ENCODE measurements at places on chromosomes 6 and 20. TPM values are rescaled to one million over a fixed set of nuclear protein-coding genes. Genes with fewer than 3 reads are reported as not detected.

GRCh38 chr6:30441171-30441570 lies 48.1 kb upstream of the HLA-E start:
- DNase-seq = no peak
- H3K27me3 ChIP-seq = no peaks in the 10 kb centered on the region
- no peaks in the 10 kb centered on the region for H3K4me1 ChIP-seq
- no peak overlapping the region for H3K4me3 ChIP-seq
- no peak overlapping the region for H3K27ac ChIP-seq
- no peaks in the 10 kb centered on the region for H3K36me3 ChIP-seq

GRCh38 chr6:168255283-168255881 lies 64.2 kb downstream of the DACT2 start:
- no peaks in the 10 kb centered on the region for H3K36me3 ChIP-seq
- H3K27ac ChIP-seq = no peak overlapping the region
- H3K4me3 ChIP-seq = no peak overlapping the region
- H3K27me3 ChIP-seq = no peaks in the 10 kb centered on the region

DNA sequence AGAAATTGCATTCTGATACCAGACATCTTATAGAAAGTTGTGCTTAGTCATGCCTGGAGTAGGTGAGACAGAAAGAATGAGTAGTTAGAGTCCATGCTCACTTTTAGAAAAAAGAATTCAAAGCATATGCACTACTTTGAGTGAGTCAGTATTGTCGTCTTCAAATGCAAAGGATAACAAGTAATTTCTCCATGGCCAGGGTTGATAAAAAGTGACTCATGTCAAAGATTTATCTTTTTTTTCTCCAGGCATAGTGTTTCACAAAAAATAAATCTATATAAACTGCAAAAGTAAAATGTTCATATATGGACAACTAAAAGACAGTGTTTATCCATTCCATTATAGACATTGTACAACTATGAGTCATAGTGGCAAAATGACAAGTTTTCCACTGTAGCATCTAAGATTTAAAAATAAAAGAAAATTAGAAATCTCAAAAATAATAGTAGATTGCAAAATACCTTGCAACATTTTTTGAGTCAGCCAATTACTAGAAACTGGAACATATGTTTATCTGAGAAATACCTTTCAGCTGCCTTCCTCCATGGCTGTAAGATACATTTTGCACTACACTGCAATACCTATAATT lies 329.6 kb downstream of the GRIK2 start:
- no peak overlapping the region for H3K4me3 ChIP-seq
- H3K4me1 ChIP-seq = no peaks in the 10 kb centered on the region
- no peak for DNase-seq
- no peaks in the 10 kb centered on the region for H3K27me3 ChIP-seq
- H3K27ac ChIP-seq = no peak overlapping the region
- no peaks in the 10 kb centered on the region for H3K36me3 ChIP-seq

DNA sequence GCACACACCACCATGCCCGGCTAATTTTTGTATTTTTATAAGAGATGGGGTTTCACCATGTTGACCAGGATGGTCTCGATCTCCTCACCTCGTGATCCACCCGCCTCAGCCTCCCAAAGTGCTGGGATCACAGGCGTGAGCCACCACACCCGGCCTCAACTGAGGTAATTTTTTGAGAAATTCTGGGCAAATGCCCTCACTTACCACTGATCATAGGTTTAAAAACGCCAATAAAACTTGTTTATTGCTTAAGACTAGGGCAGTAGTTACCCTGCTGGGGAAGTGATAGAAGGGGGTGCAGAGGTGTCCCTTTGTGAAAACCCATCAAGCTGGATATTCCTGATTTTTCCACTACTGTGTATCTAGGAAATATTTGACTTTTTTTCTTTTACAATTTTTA lies 196.3 kb downstream of the BCAS1 start:
- H3K4me3 ChIP-seq = no peak overlapping the region
- no peak for DNase-seq
- H3K27ac ChIP-seq = no peak overlapping the region
- peaks cover 4% of the 10 kb centered on the region for H3K4me1 ChIP-seq
- H3K27me3 ChIP-seq = no peaks in the 10 kb centered on the region

GRCh38 chr6:154438882-154439415 lies 71.5 kb downstream of the CNKSR3 start:
- no peak overlapping the region for H3K27ac ChIP-seq
- H3K36me3 ChIP-seq = no peaks in the 10 kb centered on the region
- no peak overlapping the region for H3K4me3 ChIP-seq
- H3K4me1 ChIP-seq = no peaks in the 10 kb centered on the region
- no peak for DNase-seq

- H3K36me3 ChIP-seq = no peaks in the 10 kb centered on the region
- no peaks in the 10 kb centered on the region for H3K27me3 ChIP-seq
- no peak overlapping the region for H3K4me3 ChIP-seq
- no peak overlapping the region for H3K27ac ChIP-seq
- H3K4me1 ChIP-seq = no peaks in the 10 kb centered on the region
- DNase-seq = no peak
These were observed 121.2 kb downstream of the DST start for GRCh38 chr6:56521454-56521853.

DNA sequence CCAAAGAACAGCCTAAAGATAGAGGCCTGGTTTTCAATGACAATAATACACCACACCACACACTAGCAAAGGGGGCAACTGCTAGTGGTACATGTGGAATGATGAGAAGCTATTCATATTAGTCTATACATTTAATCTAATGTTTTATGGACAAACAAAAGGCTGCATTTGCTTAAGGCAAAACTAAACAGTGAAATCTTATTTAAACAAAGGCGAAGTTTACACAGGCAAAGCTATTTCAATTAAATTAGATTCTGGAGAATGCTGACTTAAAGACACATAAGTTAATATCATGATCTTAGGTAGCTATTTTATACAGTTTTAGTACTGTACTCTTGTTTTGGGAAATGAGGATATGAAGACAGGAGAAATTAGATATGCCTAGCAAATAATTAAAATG lies 53.9 kb upstream of the SIM1 start:
- H3K36me3 ChIP-seq = no peaks in the 10 kb centered on the region
- H3K4me3 ChIP-seq = no peak overlapping the region
- no peak for DNase-seq

DNA sequence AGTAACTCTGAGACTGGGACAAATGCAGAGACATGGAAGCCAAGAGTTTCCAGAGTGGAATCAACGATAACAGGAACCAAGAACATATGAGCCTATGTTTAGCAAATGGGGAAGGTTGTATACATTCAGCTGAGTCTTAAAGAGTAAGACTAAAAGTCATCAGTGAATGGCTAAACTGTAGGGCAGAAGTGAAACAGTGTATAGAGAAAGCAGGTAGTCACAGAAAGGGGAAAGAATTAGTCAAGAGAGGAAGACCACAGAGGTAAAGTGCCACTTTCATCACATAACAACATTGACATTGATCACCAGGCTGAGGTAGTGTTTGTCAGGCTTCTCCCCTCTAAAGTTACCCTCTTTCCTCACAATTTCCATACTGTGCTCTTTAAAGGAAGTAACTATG lies 306.5 kb upstream of the SPTLC3 start:
- H3K27me3 ChIP-seq = no peaks in the 10 kb centered on the region
- no peak for DNase-seq
- H3K27ac ChIP-seq = no peak overlapping the region

DNA sequence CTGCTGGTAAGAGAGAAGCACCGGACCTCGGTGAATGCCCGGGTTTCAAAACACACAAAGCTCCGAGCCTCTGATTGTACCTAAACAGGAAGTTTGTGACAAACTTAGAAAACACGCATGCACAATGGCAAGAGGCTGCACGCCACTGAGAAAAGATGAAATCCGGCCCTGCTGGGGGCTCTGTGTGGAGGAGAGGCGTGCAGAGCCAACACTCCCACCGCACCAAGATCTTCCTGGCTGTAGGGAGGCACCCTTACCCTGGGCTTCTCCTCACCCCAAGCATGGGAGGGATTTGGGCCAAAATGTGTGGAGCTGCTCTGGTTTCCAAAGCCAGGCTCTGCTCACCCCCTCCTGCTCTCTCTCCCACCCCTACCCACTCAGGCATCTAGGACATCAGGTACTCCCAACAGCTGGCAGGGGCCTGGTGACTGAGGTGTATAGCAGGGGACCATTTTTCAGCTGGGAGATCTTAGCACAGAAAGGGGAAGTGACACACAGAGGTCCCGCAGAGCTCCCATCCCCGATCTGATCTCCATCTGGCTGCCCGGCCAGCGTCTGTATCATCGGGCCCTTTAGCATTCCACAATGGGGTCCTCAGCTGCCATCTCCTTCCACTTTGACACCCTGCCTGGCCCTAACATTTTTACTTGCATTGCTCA lies 84.2 kb downstream of the TRERF1 start:
- no peaks in the 10 kb centered on the region for H3K4me1 ChIP-seq
- no peaks in the 10 kb centered on the region for H3K27me3 ChIP-seq
- H3K27ac ChIP-seq = no peak overlapping the region
- no peak for DNase-seq

- peak overlapping the region; percentile 97 for H3K27ac ChIP-seq
- peak overlapping the region; percentile 95 for H3K4me3 ChIP-seq
- no peaks in the 10 kb centered on the region for H3K27me3 ChIP-seq
- no peaks in the 10 kb centered on the region for H3K36me3 ChIP-seq
- no peak for DNase-seq
These were observed 1.7 kb downstream of the SOD2 start for GRCh38 chr6:159691133-159691962.

GRCh38 chr6:13407709-13408695 lies 79.4 kb downstream of the GFOD1 start:
- no peaks in the 10 kb centered on the region for H3K27me3 ChIP-seq
- H3K4me3 ChIP-seq = no peak overlapping the region

DNA sequence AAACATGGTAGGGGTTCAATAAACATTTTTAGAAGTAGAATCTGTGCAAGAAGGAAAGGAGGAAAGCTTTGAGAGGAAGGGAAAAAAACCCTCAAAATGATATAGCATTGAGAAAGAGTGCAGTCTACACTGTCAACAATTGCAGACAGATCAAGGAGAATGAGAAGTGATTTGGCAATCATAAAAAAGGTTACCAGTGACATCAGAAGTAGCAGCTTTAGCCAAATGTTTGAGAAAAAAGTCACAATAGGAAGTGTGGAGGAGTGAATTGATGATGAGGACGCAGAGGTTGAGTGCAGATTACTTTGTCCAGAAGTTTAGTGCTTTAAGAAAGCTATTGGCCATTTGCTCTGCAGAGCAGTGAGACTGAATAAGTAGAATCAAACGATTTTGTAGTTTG lies 155.0 kb downstream of the GJA1 start:
- no peaks in the 10 kb centered on the region for H3K36me3 ChIP-seq
- H3K27me3 ChIP-seq = no peaks in the 10 kb centered on the region
- H3K4me3 ChIP-seq = no peak overlapping the region
- DNase-seq = no peak
- no peak overlapping the region for H3K27ac ChIP-seq
- no peaks in the 10 kb centered on the region for H3K4me1 ChIP-seq

DNA sequence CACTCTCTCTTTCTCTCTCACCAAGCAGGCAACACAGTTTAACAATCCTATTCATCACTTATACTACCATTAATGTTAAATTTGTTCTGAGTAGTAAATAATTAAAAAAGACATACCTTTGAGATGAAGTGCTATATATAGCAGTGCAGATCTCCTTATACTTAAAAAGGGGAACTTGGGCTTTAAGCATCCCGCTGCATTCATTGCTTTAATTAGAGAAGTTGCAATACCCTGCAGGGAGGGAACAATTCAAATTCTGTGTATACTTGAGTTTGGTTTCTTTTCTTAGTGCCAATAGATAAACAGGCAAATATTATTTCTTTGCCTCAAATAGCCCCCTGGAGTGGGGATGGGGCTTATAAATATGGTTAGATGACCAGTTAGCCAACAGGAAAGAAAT lies 10.8 kb upstream of the ZBTB24 start:
- no peaks in the 10 kb centered on the region for H3K4me1 ChIP-seq
- H3K36me3 ChIP-seq = no peaks in the 10 kb centered on the region
- no peak overlapping the region for H3K27ac ChIP-seq
- DNase-seq = no peak
- no peak overlapping the region for H3K4me3 ChIP-seq

- H3K27ac ChIP-seq = no peak overlapping the region
- no peaks in the 10 kb centered on the region for H3K4me1 ChIP-seq
- H3K36me3 ChIP-seq = no peaks in the 10 kb centered on the region
- no peak overlapping the region for H3K4me3 ChIP-seq
- peak; percentile 10 for DNase-seq
These were observed 258.1 kb downstream of the DLL1 start for GRCh38 chr6:170032706-170033309.

- no peaks in the 10 kb centered on the region for H3K27me3 ChIP-seq
- H3K36me3 ChIP-seq = no peaks in the 10 kb centered on the region
- H3K27ac ChIP-seq = peak overlapping the region; percentile 14
- H3K4me1 ChIP-seq = no peaks in the 10 kb centered on the region
- H3K4me3 ChIP-seq = no peak overlapping the region
- DNase-seq = no peak
These were observed 4.8 kb upstream of the ZNF217 start for GRCh38 chr20:53598140-53599043.

DNA sequence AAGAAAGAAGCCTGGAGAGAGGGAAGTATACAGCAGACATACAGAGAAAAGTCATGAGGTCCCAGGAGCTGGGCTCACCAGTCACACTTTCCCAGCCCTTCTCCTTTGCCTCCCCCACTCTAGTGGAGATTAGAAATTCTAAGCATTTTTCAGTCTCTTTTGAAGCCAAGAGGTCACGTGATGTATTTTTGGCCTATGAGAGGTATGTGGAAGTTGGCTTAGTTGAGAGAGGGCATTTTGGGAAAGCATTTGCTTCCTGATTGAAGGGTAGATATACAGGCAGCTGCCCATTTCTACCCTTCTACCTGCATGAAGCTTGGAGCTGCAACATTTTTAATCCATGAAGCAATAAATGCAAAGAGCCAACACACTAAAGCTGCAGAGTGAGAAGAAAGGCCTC lies 106.0 kb upstream of the TNFAIP3 start:
- no peaks in the 10 kb centered on the region for H3K4me1 ChIP-seq
- no peak overlapping the region for H3K4me3 ChIP-seq
- no peak overlapping the region for H3K27ac ChIP-seq
- H3K27me3 ChIP-seq = no peaks in the 10 kb centered on the region
- no peaks in the 10 kb centered on the region for H3K36me3 ChIP-seq

DNA sequence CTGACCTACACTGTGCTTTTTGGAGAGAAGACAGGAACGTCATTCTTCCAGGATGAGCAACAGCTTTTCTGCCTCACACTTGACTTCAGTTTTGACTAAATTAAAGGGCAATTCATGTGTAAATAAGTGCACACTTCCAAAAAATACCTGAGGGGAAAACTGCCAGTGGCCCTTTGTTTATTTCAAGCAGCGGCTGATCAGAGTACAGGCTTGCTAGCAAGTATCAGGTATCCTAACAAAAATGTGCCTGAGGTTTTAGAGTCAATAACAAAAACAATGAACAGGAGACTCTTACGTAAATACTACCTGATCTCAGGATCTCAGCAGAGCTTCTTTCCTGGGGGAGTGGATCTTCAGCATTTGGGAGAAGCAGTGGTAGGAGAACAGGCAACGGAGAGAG lies 12.4 kb downstream of the LY86 start:
- H3K4me3 ChIP-seq = no peak overlapping the region
- no peak overlapping the region for H3K27ac ChIP-seq
- H3K27me3 ChIP-seq = no peaks in the 10 kb centered on the region
- no peaks in the 10 kb centered on the region for H3K4me1 ChIP-seq
- H3K36me3 ChIP-seq = no peaks in the 10 kb centered on the region
- DNase-seq = no peak

- H3K4me3 ChIP-seq = peak overlapping the region; percentile 5
- peak overlapping the region; percentile 71 for H3K27ac ChIP-seq
- H3K36me3 ChIP-seq = no peaks in the 10 kb centered on the region
- H3K4me1 ChIP-seq = peaks cover 5% of the 10 kb centered on the region
These were observed 292.1 kb downstream of the SOX4 start for GRCh38 chr6:21885532-21886114.

Gene RNF182
- 1.5 TPM for total RNA-seq

Gene RAB44
- total RNA-seq = under 0.01 TPM

Gene HTR1E
- not detected for total RNA-seq

Gene CDYL
- total RNA-seq = 32.9 TPM

Gene PGC
- total RNA-seq = not detected

Gene HLA-DRA
- 238 TPM for total RNA-seq

Data from breast epithelium (tissue), 4 donors.